ENCODE measurements at places on chromosomes 7 and 10.

DNA sequence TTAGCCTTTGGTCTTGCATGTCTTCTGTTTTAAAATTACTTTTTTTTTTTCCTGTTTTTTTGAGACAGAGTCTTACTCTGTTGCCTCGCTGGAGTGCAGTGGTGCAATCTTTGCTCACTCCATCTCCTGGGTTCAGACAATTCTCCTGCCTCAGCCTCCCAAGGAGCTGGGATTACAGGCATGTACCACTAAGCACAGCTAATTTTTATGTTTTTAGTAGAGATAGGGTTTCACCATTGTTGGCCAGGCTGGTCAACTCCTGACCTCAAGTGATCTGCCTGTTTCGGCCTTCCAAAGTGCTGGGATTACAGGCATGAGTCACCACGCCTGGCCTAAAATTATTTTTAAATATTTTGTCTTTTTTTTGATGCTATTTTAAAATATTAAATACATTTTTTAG lies 38.5 kb downstream of the MLLT10 start:
- no peak for DNase-seq

DNA sequence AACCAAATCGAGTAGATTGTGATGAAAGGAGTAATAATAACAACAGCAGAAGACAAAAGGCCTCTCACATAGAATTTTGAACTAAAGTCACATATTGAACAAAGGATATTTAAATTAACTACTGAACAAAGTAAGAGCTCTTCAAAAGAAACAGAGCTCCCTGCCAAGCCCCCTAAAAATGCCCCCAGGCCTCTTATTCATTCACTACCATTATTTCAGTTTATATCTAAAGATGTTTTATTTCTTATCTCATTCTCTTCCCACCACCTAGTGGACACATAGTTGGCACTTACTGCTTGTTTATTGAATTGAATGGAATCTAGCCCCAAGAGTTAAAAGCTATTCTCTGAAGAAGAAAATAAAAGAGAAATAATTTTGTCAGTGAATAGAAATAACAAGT lies 37.4 kb downstream of the VCL start:
- no peak for DNase-seq

DNA sequence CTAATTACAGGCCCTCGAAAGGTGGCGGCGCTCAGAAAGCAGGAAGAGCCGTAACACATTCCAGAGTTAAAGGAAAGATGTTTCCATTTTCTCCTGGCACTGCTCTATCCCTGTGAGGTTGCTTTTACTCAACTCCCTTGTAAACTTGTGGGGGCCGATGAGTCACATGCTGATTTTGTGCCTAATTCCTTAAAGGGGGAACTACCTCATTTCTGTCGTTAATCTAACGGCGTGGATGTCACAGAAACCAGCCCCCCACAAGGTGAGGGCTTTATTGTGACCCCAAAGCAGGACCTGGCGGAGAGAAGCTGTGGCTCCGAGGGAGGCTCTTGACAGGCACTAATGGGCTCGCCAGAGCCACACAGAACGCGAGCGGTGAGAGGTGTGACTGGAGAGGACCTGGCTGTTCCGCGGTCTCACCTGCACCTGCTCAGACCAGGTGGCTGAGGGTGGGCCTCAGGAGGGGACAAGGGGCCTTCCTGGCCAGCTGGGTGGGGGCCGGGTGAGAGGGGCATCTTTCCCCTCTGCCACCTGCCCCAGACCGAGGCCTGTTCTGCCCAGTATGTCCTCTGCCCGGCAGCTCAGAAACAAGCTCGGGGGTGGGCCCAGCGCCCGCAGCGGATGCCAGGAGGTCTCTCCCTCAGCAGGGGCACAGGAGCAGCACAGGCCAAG lies 50.9 kb downstream of the CALML3 start:
- peak; percentile 38 for DNase-seq

- no peak for DNase-seq
Observed at GRCh38 chr7:2802504-2803341, 41.4 kb downstream of the GNA12 start.

DNA sequence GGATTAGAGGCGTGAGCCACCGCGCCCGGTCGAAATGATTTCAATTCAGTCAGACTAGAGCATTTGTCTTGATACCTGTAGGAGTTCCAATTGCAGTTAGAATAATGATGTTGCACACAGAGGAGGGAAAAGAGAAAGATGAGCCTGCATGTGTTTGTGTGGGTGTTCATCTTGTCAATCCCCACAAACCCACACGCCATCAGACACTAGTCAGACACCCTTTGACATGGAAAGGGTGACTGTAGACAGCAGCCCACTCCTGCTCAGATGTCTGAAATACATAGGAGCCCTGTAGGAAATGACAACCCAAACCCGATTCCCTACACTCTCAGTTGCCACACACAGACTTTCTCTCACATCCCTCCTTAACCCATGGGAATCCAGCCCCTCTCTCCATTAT lies 92.0 kb downstream of the ABLIM1 start:
- no peak for DNase-seq

GRCh38 chr7:92955081-92955480 lies 118.7 kb upstream of the CDK6 start:
- DNase-seq: no peak

GRCh38 chr7:66033471-66034385 lies 41.9 kb upstream of the ASL start:
- DNase-seq: no peak

DNA sequence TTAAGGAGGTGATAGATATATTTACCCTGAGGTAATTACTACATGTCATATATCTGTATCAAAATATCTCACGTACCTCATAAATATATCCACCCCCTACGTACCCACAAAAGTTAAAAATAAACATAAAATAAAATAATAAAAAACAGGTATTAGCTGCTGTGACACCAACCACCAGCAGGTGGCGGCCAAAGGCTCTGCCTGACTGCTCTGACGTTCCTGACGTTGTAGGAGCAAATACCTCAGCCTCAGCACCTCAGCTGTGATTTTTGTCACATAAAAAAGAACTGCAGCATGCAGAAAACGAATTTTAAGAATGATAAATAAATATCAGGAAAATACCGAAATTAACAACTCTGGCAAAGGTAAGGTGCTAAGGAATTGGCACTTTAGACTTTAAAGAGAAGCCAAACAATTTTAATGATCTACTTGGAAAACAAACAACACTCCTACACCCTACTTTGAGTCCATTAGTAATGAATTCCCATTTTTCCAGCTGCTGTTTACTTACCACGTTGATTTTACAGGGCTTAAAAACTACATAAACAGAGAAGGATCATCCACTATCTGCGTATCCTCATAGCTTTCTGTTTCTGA lies 125.4 kb upstream of the TARP start:
- peak; percentile 75 for DNase-seq

GRCh38 chr10:132533571-132534260 lies 3.9 kb upstream of the INPP5A start:
- no peak for DNase-seq

- no peak for DNase-seq
Observed at GRCh38 chr10:77091597-77092165, 545.9 kb downstream of the KCNMA1 start.

GRCh38 chr7:28609608-28610007 lies 197.3 kb downstream of the CREB5 start:
- no peak for DNase-seq

- DNase-seq: no peak
Observed at GRCh38 chr10:129390147-129390546, 76.9 kb upstream of the MGMT start.

GRCh38 chr7:11469028-11469745 lies 362.8 kb downstream of the THSD7A start:
- no peak for DNase-seq

GRCh38 chr7:76020031-76020714 lies 25.8 kb upstream of the TMEM120A start:
- DNase-seq: peak; percentile 71

- DNase-seq: no peak
Observed at GRCh38 chr10:58795560-58795959, 282.9 kb downstream of the BICC1 start.

DNA sequence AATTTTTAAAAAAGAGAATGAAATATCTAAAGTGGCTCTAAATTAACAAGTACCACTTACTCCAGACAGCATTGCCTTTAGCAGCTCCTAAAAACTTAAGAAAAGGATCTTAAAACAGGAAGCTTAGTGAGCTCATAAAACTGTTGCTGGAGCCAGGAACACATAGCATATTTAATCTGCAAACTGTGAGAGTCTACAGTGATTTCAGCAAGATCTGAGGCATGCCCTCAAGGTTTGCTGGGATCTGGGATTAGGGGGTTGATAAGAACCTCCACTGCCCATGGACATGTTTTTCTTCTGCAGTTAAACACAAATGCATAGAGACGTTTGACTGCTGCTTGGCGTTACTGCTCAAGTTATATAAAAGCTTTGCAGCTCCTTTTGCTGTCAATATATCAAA lies 3.8 kb downstream of the GLI3 start:
- no peak for DNase-seq

- no peak for DNase-seq
Observed at GRCh38 chr10:68959695-68960527, 3.9 kb downstream of the DDX21 start.

DNA sequence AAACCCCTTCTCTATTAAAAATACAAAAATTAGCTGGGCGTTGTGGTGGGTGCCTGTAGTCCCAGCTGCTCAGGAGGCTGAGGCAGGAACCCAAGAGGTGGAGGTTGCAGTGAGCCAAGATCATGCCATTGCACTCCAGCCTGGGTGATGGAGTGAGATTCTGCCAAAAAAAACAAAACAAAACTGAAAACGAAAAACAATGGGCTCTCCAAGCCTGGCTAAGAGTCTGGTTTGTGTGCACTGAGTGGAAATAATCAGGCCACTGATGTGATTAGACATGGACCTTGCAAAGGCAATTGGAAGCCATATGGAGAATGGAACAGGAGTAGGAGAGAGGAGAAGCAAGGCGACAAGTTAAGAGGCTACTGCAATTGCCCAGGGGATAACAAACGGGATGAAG lies 60.1 kb upstream of the GSDME start:
- DNase-seq: no peak

- DNase-seq: no peak
Observed at GRCh38 chr10:119233123-119233820, 25.9 kb downstream of the GRK5 start.

DNA sequence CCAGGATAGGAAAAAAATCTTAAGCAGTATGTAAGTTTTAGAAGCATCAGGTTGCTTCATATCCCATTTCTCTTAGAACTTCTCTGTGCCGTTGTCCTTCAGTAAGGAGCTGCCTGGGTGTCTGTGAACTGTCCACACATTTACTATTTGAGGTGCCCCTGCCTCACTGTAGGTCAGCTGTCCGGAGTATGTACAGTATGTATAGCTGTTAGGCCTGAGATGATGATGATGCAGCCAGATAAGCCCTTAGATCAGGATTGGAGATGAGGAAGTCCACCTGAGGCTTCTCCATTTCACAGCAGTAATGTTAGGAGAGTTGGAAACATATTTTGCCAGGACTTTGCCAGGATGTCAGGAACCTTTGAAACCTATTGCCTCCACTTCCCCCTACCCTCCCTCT lies 7.7 kb downstream of the NDUFB2 start:
- no peak for DNase-seq

DNA sequence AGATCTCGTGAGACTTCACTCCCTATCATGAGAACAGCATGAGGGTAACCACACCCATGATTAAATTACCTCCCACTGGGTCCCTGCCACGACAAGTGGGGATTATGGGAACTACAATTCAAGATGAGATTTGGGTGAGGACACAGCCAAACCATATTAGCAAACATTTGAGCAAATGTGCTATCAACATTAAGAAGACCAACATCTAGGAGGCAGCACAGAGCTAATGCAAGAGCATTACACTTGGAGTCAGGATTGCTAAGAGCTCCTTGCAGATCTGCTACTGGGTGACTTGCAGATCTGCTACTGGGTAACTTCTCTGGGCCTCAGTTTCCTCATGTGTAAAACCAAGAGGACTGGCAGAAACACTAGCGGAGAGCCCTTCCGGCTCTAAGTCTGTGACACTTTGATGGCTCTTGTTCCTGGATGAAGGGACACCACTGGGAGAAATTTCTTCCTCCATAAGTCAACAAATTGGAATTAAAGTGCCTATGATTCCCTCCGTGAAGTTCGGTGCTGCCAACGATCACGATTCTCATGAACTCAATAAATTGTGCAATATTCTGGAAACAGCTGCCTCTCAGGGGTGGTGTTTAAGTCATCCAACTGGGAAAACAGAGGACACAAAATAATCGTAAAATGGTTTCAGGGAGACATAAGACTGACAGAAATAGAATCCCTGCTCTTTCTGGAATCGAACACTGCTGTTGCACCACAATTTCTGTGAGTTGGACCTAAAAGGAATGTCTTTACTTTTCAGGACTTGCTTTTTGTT lies 115.8 kb upstream of the ITGB1 start:
- DNase-seq: no peak

- no peak for DNase-seq
Observed at GRCh38 chr7:44484482-44485313, 5.8 kb downstream of the NUDCD3 start.

- DNase-seq: no peak
Observed at GRCh38 chr7:139571651-139572050, 48.2 kb downstream of the CLEC2L start.

DNA sequence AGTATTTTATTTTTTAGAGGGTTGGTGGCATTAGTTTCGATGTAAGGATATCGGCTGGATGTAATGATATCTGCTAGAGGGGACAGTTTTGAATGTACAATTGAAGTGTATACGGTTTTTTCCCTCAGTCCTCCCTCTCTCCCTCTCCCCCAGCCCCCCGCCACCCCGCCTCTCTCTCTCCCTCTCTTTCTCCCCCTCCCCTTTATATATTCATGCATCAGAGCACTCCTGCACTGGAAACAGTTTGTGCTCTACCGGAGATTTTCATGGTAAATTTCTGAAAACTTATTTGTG lies 1.6 kb downstream of the GLCCI1 start:
- DNase-seq: peak; percentile 84

- DNase-seq: peak; percentile 18
Observed at GRCh38 chr10:76113952-76114351, 682.5 kb downstream of the LRMDA start.

DNA sequence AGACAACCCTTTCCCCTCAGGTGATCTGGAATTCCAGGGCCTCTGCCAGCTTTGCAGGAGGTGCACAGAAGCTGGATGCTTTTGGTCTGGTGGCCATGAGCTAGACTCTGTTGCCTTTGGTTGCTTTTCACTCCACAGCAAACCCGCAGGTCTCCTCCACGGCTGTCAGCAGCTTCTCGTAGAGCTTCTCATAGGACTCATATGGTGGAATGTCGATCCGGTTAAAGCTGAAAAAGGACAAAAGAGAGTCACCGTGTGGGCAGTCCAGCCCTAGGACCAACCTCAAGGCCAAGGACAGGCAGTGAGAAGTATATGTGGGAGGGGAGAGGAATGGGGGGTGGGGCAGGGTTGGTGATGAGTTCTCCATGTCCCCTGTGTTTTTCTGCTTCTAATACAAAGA lies 113.5 kb downstream of the SMURF1 start:
- DNase-seq: no peak

DNA sequence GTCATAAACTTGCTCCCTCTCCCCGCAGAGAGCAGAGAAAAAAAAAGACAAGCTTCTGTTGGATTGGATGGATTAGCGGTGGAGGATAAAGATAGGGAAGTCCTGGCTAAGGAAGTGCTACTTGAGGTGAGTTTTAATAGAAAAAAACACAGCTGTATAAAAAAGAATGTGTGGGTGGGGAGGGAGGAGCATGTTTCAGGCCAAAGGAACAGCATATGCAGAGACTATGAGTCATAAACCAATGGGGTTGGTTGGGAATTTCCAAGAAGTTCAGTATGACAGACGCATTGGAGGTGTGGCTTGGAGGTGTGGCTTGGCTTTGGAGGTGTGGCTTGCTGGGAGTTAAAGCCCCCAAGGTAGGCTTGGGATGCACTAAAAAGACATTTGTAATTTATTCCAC lies 103.0 kb upstream of the LSM8 start:
- DNase-seq: no peak

- DNase-seq: no peak
Observed at GRCh38 chr7:127598318-127598717, 4.8 kb downstream of the FSCN3 start.
